ENCODE measurements at places on chromosomes 4 and X. TPM values are rescaled to one million over a fixed set of nuclear protein-coding genes. Genes with fewer than 3 reads are reported as not detected.

Gene STBD1
- 1.0 TPM for total RNA-seq

Gene ITM2A
- 23.1 TPM for total RNA-seq

Gene PRPS2
- 113 TPM for total RNA-seq

Gene ODAPH
- not detected for total RNA-seq

Gene CT45A3
- not detected for total RNA-seq

DNA sequence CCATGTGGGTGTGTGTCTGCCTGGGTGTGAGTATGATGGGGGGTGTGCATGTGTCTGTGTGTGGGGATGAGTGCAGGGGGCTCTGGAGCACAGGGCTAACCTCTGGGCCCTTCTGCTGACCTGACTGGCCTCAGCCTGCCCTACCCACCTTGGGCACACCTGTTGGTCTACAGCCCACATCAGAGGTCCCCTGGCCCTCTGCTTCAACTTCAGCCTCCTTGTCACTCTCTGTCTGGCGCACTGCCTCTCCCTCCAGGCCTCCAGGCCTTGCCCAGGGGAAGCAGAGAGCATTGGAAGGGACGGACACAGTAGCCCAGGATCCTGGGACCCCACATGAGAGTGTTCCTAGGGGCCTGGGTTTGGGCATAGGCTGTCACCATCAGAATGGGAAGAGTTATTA, 115.4 kb downstream of the EFNB1 start:
- DNase-seq: peak; percentile 58

DNA sequence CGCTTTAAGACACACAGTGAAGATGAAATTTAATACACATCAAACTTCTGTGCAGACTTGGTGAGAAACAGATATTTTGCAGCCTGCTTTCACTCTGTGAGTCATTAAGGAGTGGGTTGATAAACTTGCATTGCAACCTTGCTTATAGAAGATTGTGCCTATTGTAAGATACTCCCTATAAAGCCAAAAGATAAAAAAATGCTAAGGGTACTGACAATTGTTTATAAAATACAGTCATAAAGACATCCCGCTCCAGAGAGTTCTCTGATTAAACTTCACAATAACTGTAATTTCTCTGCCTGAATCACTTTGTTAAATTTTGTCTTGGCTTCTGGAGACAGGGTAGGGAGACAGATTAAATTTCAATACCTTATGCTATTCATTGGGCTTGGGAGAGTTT, 49.1 kb downstream of the GALNT7 start:
- no peak for DNase-seq

DNA sequence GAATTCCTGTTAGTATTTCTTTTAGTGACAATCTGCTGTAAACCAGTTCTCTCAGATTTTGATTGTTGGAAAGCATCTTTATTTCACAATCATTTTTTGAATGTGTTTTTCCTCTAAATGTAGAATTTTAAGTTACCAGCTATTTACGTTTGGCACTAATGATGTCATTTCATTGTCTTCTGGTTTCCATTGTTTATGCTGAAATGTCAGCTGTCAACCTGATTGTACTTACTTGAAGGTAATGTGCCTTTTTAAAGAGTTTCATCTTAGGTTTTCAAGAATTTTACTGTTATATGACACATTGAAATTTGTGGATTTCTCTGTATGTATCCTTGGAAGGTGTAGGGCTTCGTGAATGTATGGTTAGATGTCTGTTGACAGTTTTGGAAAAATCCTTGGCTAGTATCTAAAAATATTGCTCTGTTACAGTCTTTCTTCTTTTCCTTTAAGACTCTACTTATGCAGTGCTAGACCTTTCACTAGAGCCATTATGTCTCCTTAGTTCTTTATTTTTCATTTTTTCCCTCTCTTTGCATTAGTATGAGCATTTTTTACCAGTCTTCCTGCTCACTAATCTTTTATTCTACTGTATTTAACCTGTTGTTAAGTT, 30.4 kb downstream of the SMAD1 start:
- no peak for DNase-seq

DNA sequence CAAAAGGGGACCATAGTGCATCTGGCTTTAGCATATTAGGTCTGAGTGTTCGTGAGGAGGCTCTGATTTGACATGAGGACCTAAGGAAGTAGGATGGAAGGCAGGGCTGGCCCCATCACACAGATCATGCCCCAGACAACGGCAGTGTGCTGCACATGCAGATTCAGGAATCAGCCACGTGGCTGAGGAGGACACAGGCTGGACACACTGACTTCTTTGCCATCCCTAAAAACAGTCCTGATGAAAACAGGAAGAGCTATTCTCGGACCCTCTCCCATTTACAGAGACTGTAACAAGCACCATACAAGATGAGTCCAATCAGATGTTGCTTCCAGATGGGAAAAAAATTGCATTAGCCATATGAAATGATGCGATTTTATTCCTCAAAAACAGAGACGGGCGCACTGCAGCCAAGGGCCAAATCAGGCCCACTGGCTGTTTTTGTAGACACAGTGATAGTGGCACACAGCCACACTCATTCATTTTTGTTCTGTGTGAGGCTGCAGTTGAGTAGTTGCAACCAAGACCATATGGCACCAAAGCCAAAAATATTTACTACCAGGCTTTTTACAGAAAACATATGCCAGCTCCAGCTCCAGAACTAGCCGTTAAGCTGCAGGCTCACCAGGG, 41.0 kb downstream of the ACSL1 start:
- DNase-seq: no peak

DNA sequence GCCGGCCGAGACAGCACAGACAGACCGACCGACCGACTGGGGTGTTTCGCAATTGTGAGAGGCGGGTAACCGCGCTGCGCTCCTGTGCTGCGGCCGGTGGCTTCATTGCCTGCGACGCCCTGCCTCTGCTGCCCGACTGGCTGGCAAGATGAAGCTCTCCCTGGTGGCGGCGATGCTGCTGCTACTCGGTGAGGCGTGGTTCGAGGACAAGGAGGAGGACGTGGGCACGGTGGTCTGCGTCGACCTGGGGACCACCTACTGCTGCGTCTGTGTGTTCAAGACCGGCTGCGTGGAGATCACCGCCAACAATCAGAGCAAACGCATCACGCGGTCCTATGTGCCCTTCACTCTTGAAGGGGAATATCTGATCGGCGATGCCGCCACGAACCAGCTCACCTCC, 565.7 kb upstream of the SMIM31 start:
- no peak for DNase-seq

- DNase-seq: peak; percentile 76
These were observed 6.7 kb downstream of the CD99 start for GRCh38 chrX:2697741-2698299.

GRCh38 chr4:148214529-148215166, 227.6 kb downstream of the NR3C2 start:
- no peak for DNase-seq

DNA sequence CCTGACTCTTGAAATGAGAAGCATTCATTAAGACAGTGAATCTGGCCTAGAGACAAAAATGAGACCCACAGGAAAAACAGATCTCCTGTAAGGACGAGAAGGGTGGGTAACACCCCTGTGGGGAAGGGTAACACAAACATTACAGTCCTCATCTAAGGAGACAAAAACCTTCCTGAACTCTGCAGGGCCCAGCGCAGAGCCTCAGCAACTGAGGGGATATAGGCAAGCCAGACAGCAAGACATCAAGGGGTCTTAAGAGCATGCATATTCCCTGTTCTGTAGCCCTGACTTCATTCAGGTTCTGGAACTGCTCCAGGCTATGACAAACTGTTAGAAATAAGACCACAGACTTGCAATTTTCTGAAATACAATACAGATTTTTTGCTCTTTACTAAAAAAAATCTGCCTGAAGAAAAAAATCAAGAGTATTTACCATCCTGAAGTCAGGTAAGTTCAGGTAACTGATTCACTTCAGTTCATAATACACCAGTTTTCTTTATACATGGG, 15.5 kb downstream of the COX18 start:
- DNase-seq: no peak

DNA sequence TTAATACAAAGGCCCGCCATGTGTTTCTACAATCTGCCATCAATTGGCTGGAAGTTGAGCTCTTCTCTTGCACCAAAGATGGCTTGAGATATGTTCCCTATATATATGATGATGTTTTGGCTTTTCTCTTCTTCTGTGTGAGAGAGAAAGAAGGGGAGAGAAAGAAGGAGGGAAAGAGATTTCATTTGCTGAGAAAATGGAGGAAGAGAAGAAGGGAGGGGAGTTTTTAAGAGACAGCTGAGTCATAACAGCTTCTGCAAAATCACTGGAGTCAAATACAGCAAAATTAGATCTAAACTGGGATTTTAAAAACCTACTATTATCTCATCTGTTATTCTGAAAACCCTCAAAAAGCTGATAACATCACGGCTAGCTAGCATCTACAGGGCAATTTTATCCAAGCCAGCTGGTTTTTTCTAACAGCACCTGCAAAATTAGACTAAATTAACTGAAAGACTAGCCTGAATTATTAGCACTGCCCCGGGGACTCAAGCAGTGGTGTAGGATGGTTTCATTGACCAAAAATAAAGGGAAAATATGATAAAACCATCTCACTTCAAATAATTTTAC, 647.6 kb upstream of the ACTRT1 start:
- no peak for DNase-seq

GRCh38 chr4:17476853-17477252, 35.0 kb downstream of the QDPR start:
- no peak for DNase-seq

GRCh38 chr4:61772126-61772525, 572.0 kb downstream of the ADGRL3 start:
- DNase-seq: no peak

DNA sequence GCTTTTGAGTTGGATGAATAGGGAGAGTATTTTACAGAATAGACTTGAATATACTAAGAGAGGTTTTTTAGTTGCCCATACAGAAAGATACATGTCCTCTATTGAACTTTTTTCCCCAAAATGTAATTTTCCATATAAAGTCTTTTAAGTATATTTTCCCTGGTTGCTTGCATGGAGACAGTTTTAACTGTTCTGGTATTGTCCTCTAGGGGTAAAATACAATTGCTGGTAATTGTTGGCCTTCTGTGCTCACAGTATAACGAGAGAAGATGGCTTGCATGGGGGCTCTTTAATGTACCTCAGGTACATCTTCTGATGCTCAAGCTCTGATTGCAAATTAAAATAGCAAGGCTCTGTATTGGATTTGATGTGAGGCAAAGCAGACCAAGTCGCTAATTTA, 136.1 kb downstream of the ARX start:
- no peak for DNase-seq

DNA sequence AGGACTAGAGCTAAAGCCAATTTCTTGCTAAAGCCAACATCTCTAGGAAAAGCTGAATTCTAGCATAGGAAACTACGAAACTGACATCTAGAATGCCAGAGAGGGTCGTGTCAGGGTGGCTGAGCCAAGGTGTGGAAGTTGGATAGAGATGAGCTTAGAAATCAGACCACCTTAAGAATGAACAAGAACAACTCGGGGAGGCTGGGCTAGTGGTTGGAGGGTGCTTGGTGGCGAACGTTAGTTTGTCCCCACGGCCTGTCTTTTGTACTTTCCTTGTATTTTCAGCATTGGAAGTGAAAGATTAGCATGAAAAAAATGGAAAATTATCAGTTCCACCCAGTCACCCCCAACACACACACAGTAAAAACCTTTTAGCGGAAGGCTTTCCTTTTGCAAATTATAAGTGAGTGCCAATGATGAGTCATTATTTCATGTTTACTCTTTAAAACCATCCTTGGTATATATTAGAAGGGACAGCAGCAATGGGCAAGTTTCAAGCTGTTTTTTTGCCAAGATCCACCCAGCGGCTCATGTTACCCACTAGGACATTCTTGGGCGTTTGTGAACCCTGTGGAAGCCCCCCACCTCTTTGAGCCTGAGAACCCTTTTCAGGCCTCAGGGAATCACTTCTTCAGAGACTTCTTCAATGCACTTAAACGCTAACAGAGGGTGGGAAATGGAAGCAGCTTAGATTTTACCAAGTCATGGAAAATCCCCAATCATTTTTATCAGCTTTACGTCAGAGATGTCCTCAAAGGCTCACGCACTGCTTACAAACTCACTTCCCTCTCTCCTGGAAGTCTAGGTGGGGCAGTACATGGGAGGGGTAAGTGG, 4.9 kb upstream of the PPEF1 start:
- DNase-seq: no peak

- peak; percentile 82 for DNase-seq
These were observed 1.4 kb downstream of the FGF13 start for GRCh38 chrX:138709886-138710791.

- no peak for DNase-seq
These were observed 12.9 kb downstream of the HMX1 start for GRCh38 chr4:8858701-8859210.
